ENCODE measurements at places on chromosomes 6 and 20.
A peak's percentile ranks its signal among the peaks of the same experiment; 100 is the strongest.

DNA sequence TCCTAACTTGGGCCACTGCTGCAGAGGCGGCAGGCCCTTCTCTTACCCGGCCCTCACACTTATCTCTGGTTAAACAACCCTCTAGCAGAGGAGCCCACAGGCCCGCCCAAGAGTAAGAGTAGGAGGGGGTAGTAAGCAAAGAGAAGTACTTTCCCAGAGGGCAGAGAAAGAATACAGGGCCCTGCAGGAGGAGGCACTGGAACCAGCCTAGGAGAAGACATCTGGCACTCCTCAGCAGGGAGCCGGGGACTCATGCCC, 10.1 kb downstream of the MTCH1 start:
- DNase-seq, result no peak

GRCh38 chr6:168328086-168328485, 8.5 kb upstream of the DACT2 start:
- no peak for DNase-seq

- DNase-seq, result no peak
These were observed 61.4 kb downstream of the SYTL3 start for GRCh38 chr6:158711264-158711663.

DNA sequence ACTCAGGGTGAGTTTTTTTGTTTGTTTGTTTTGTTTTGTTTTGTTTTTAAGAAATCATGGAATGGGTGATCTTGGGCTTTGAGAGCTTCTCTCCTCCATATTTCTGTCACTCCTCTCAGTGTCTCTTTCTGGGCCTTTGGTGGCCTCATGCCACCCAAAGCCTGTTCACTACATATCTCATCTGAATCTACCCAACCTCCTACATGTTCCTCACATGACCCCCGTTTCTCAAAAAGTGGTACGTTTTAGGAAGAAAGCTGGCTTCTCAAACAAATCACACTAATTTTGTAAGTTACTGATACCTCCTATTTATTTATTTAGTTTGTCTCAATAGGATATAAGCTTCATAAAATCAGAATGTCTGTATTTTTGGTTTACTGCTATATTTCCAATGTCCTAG, 80.0 kb downstream of the SESN1 start:
- DNase-seq, result no peak

DNA sequence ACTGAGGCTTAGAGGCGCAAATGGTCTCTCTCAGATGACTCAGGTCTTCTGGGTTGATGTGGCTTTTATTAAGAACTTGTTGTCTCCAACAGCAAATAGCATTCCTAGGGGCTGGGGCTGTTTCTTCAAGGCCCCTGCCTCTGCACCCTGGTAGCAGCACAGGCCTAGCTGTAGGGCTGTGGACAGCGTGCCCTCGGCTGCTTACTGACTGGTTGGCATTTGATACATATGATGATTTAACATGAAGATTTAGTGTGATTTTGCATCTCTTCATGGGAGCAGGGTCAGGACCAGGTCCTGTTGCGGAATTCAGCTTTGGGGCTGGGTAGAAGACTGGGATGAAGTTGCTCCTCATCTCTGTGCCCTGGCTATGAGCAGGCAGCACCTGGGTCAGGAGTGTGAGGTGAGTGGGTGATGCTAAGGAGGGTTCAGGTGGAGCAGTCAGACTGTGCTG, 24.3 kb upstream of the IER3 start:
- DNase-seq, result no peak

DNA sequence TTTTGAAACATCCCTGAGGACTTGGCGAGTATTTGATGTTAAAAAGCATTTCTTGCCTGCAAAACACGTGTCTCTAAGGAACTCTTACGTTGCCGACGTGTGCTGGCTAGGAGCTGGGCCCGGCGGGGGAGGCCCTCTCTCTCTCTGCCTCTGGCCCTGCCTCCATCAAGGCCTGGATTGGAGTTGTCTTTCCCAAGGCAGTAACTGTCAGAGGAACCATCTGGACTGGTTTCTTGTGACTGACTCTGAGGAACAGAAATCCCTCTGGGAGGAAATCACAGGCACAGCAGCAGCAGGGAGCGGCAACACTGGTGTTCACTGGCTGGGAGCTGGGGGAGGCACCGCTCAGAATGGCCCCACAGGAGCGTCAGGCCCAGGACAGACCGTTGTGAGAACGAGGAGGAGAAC, 244.2 kb downstream of the NRN1 start:
- DNase-seq, result no peak

DNA sequence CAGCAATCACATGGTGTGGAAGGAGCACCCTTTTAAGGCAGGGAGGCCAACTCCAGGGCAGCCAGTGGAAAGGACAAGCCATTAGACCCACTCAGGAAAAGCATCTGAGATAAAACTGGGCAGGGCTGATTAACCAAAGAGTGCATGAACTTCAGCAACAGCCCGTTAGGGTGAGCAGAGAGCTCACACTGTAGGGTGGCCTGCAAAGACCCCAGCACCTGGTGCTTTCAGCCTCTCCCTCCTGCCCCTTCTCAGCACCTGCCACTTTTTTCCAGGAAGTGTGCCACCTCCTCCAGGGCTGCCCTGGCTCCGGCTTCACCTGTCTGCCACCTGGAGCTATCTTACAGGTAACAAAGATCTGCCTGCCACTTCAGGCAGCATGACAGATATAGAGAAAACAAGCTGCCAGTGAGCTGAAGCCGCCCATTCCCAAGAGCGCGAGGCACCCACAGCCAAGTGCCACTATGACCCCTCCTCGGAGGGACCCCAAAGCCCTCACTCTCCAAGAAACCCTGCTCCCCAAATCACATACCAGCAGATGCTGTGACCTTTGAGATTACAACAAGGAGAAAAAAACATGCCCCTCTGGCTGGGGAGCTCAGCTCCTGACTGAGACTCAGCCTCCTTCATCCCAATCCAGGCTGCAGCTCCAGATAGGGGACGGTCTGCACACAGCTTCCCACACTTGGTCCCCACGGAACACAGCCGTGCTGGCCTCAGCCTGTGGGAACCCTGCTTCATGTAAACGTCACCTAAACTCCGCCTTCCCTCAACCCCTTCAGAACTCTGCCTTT, 71.2 kb downstream of the ABHD12 start:
- no peak for DNase-seq

DNA sequence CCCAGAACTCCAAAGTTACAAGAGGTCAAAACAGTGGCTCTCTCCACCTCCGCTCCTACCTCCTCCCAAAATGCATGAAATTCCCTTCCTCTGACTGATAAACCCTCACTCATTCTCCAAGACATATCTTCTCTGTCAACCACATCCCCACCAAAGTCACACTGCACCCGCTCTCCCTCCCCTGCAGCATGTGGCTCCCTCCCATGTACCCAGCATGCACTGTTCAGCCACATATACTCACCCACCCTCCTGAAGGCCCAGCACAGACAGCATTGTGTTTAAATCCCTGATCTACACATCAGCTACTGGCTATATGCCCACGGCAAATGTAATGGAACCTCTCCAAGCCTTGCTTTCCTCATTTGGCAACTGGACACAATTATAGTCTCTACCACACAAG, 5.5 kb upstream of the POU5F1 start:
- no peak for DNase-seq

DNA sequence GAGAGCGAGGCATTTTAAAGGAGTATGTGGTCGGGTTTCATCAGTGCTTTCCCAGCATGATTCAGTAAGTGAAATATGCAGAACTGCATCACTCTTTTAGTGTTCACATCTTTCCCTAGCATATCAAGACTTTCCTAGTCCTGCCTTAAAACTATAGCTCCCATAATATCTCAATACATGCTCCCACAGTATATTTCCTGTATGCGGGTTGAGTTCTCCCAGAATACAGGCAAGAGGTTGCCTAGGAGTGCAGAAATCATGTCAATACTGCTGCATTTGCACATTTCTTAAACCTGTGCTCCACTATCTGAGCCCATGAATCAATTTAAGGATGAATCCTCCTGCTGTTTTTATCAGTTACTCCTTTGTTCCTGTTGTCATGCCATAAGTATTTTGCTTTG, 386.6 kb upstream of the SLC35B3 start:
- DNase-seq, result no peak

- DNase-seq, result no peak
These were observed 898.8 kb downstream of the KIF16B start for GRCh38 chr20:15674253-15675060.

GRCh38 chr6:47737406-47737805, 39.0 kb downstream of the ADGRF4 start:
- DNase-seq, result no peak

GRCh38 chr6:134424798-134425170, 106.9 kb upstream of the SGK1 start:
- no peak for DNase-seq

GRCh38 chr6:73832313-73832712, 136.3 kb downstream of the CD109 start:
- DNase-seq, result no peak

DNA sequence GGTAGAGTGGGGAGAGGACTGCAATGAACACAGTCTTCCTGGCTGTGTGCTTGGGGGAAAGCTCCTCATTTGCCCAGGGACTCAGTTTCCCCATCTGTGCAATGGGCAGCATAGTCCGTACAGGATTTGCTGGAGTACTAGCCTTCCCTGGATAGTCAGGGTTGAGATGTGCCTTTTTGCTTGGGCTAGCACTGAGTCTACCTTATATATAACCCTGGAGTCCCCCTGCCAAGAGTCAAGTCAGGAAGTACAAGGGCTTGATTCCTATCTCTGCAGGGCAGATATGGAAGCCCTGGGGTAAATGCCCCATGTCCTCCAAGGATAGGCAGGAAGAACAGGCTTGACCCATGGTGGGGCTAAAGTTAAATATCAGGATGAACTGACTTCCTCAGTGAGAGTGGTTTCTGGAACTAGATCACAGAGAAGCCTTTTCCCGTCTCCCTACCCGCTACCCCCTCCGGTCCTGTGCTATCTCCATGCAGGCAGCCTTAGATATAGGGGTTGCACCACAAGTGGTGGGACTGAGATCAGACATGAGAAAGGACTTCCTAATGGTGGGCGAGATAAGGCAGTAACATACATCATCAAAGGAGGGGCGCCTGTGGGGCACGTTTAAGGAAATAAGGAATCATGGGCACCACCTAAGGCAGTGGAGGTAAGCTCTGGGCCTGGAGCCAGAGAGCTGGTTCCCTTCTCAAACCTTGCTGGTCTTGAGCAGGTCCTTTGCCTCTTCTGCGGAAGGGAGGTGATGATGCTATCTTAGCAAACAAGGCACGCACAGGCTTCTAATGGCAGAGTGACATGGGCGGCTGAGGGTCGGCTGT, 157.9 kb downstream of the MRPL14 start:
- no peak for DNase-seq

- no peak for DNase-seq
These were observed 18.6 kb downstream of the FYN start for GRCh38 chr6:111854683-111855082.

- peak; percentile 92 for DNase-seq
These were observed 23.7 kb downstream of the HLA-A start for GRCh38 chr6:29965873-29966601.

Data from AML-193 (cell line).